ENCODE measurements at places on chromosomes 1 and 21. TPM values are rescaled to one million over a fixed set of nuclear protein-coding genes. Genes with fewer than 3 reads are reported as not detected.

DNA sequence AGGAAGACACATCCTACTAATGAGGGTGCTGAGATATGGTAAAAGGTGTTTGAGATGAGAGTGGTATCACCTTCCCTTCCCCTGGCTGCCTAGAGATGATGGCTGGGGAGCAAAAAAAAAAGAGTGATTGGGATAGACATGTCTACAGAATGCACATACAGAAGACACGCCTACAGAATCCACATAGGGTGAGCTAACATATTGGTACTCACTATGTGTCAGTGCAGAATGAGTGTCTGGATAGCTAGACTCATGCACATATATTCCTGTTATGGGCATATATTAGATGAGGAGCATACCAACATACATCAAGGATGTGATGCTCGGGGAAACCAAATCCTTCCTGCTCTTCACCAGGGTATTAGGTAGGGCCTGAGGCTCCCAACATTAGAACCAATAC is 16.2 kb downstream of the CD34 start:
- DNase-seq: no peak

DNA sequence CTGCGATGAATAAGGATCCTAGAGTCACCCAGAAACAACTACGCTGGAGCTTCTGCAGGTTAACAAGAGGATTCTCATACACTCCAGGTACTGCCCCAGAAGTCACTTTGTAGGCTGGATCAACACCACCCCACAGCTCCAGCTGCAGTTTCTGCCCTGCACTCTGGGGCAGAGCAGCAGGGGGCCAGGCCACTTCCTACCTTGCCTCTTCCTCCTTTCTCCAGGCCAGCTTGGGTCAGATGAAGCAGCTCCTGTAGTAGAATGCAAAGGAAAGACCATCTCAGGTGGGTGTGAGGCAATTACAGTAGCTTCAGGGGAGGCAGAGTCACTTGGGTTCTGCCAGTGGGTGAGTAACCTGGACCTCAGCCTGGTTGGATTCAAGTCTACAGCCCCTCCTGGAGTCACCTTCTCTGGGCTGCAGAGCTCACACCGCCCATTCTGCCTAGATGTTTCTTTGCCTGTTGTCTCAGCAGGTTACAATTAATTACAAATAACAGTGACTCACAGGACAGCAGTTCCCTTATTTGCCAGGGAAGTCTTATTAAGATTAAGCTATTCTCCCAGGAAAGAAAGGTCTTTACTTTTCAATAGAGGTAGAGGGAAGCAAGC is 24.4 kb upstream of the BCAR3 start:
- DNase-seq: no peak

- no peak for DNase-seq
These were observed 5.1 kb upstream of the TMEM222 start for GRCh38 chr1:27316860-27317259.

Gene CELA2A
- polyA plus RNA-seq: not detected

Gene CDK11B
- polyA plus RNA-seq: 8.1 TPM

GRCh38 chr1:38005195-38006007 is at the start of gene FHL3:
TSS of gene FHL3 (minus strand) at chr1:38005514. CDS start at chr1:37999412, 6,102 bp downstream.
- peak; percentile 48 for DNase-seq

DNA sequence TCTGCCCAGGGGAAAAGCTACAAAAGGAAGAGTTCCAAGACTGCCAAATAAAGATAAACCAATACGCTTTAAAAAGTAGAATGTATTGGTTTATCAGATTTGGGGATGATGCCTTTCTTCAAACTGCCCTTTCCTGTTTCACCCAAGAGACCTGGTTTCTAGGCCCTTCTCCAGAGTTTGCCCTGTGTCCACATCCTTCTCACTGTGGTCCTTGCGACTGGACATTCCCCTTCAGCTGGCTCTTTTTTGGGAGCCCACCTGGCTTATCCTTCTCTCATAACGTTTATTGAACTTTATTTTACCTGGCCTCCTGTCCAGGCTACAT is 490 bp upstream of the CZIB start:
- DNase-seq: no peak

DNA sequence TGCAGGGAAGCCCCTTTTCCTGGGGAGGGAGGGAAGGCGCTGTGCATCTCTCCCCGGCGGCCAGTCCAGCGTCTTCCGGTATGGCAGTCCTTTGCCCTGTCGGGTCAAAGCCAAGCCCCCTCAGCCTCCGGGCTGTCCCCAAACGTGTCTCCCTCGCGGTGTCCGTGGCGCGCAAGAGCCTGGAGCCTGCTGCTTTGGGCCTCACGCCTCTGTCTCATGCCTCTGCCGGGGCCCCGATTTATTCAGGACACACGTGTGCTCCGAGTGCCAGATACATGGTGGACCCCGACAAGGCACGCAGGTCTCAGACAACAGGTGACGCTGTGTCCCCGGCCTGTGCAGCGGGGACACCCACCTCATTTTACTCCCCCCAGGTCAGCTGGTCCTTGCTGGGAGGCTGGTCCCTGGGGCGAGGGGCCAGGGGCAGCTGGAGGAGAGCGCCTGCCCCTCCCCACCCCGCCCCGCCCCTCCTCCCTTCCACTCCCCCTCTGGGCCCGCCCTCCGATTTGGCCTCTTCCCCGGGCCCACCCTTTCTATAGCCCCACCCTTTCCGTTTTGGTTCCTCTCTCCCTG is 176.7 kb downstream of the CAMTA1 start:
- no peak for DNase-seq
